Glutamatergic neuron (in vitro differentiated cells): ENCODE measurements at places on chromosomes 13 and 19. TPM values are rescaled to one million over a fixed set of nuclear protein-coding genes. Genes with fewer than 3 reads are reported as not detected.
A peak's percentile ranks its signal among the peaks of the same experiment; 100 is the strongest.

DNA sequence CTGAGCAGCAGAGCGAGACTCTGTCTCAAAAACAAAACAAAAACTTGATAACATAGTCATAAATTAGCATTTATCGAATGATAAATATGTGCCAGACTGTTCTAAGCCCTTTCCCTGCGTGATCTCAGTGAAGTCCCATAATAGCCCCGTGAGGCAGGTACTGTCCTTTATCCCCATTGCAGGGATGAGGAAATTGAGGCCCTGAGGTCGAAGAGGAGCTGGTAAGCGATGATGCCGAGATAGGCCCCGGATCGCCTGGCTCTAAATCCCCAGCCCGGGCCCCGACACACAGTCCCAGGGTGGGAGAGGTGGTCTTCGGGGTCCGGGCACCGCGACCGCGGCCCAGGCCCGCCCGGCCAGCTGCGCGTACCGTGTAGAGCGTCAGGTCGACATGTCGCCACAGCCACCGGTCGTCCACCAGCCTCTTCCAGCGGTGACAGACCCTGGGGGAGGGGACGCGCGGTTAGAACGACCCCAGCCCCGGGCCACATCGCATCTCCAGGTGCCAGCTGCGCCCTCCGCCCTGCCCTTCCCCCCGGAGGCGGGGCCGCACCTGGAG is 625 bp downstream of the FBXL12 start:
- H3K4me1 ChIP-seq = peaks cover 3% of the 10 kb centered on the region
- peak overlapping the region; percentile 91 for H3K4me3 ChIP-seq
- DNase-seq = no peak
- H3K27me3 ChIP-seq = peaks cover 8% of the 10 kb centered on the region
- H3K36me3 ChIP-seq = peaks cover 10% of the 10 kb centered on the region

GRCh38 chr19:31761281-31761913 is 412.2 kb upstream of the TSHZ3 start:
- DNase-seq = no peak
- H3K27ac ChIP-seq = no peak overlapping the region
- no peaks in the 10 kb centered on the region for H3K27me3 ChIP-seq
- H3K36me3 ChIP-seq = no peaks in the 10 kb centered on the region

GRCh38 chr13:51240178-51240577 is 18.0 kb downstream of the FAM124A start:
- peaks cover 1% of the 10 kb centered on the region for H3K27me3 ChIP-seq
- DNase-seq = no peak
- H3K4me1 ChIP-seq = peaks cover 7% of the 10 kb centered on the region
- no peak overlapping the region for H3K4me3 ChIP-seq
- H3K27ac ChIP-seq = no peak overlapping the region
- H3K36me3 ChIP-seq = no peaks in the 10 kb centered on the region

SHISA2 gene
- 34.1 TPM for total RNA-seq

ZNF415 gene
- 12.7 TPM for total RNA-seq

- no peak for DNase-seq
- no peaks in the 10 kb centered on the region for H3K36me3 ChIP-seq
- no peaks in the 10 kb centered on the region for H3K4me1 ChIP-seq
- H3K27me3 ChIP-seq = no peaks in the 10 kb centered on the region
- H3K27ac ChIP-seq = no peak overlapping the region
Measured at GRCh38 chr13:87093399-87093798, 577.8 kb upstream of the SLITRK5 start.

- H3K27me3 ChIP-seq = peaks cover 7% of the 10 kb centered on the region
- DNase-seq = no peak
- H3K4me1 ChIP-seq = peaks cover 37% of the 10 kb centered on the region
- no peak overlapping the region for H3K4me3 ChIP-seq
- H3K36me3 ChIP-seq = no peaks in the 10 kb centered on the region
- H3K27ac ChIP-seq = peak overlapping the region; percentile 49
Measured at GRCh38 chr13:46577696-46578589, 25.0 kb downstream of the LRCH1 start.

DNA sequence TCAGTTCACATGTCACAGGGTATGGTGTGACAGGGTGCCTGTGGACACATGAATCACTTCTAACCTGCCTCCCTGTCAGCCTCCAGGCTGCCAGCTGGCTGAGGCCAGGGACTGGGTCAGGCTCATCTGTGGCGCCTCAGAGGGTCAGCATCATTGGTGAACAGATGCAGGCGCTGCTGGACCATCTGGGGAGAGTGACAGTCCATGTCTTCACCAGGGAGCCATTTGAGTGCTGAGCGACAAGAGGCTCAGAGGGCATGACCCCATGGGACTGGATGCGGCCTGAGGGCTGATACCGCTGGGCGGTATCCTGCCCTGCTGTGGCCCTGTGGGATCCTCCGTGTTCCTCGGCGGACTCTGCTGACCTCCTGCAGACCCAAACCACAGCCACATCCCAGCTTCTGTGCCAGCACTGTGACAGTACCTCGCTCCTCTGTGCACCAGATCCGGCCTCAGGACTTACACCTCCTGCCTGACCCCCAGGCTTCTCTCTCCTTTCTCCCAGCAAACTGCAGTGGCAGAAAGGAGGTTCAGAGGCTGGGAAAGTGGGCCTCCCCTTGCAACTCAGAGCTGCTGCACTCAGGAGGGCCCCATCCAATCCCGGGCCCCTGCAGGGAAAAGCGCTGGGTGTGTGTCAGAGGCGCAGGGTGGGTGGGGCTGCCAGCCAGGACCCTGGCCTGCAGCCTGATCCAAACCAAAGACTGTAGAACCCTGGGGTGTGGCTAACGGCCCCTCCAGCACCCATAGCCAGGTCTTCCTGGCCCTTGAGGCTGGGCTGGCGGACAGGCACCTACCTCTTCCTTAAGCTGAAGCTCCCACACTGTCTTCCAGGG is 10.2 kb downstream of the ACTMAP start:
- H3K36me3 ChIP-seq = no peaks in the 10 kb centered on the region
- peak overlapping the region; percentile 92 for H3K27ac ChIP-seq
- H3K27me3 ChIP-seq = peaks cover 19% of the 10 kb centered on the region
- peak overlapping the region; percentile 78 for H3K4me3 ChIP-seq
- H3K4me1 ChIP-seq = peaks cover 27% of the 10 kb centered on the region

ATP8B3 gene
- total RNA-seq = 2.5 TPM

GRCh38 chr13:108549934-108550333 is 79.5 kb upstream of the MYO16 start:
- H3K4me1 ChIP-seq = peaks cover 24% of the 10 kb centered on the region
- DNase-seq = peak; percentile 76
- peaks cover 17% of the 10 kb centered on the region for H3K36me3 ChIP-seq
- H3K27me3 ChIP-seq = peaks cover 8% of the 10 kb centered on the region
- H3K27ac ChIP-seq = peak overlapping the region; percentile 95

DNA sequence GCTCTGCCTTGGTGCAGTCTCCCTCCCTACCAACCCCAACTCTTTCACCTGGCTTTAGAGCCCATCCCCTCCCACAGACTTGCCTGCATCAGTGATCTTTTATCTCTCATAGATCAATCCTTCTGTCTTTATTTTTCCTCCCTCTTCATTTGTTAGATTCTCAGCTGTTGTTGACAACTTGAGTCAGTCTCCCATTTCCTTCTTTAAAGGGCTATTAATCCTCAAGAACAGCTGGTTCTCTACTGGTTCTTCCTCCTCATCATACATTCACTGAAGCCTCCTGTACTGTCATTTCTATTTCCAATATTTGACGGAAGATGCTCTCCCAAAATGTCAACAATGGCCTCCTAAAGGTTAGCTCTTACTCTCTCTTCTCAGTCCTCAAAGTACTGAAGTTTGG is 408.2 kb downstream of the TBC1D4 start:
- H3K27ac ChIP-seq = no peak overlapping the region
- DNase-seq = no peak
- H3K4me3 ChIP-seq = no peak overlapping the region
- H3K36me3 ChIP-seq = no peaks in the 10 kb centered on the region
- H3K4me1 ChIP-seq = peaks cover 13% of the 10 kb centered on the region

ZNF626 gene
- 24.2 TPM for total RNA-seq

NR1H2 gene
- total RNA-seq = 28.3 TPM

DNA sequence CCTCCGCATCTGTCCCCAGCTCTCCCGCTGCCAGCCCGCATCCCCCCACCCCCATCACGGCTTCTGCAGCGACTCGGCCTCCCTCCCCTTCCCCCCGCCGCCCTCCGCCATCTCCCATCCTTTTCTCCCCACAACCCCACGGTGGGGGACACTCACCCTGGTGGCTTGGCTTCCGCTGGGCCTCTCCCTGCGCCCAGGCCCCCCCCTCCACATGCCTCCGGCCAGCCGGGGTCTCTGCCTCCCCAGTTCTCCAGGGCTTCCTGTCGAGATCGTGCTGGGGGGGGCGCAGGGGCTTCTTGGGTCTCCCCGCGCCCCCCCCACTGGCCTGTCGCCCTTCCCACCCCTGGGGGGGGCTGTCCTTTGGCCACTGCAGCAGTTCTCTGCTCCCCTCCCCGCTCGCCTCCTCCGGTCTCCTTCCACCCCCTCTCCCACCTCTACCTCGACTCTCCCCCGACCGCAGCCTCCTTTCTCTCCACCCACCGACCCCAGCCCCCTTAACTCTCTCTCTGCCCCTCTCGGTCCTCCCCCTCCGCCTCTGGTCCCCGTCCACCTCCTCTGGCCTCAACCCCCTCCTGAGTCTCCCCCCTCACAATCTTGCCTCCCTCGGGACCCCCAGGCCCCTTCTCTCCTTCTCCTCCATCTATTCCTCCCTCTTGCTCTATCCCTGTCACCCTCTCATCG is 17.1 kb downstream of the LRRC4B start:
- peaks cover 5% of the 10 kb centered on the region for H3K36me3 ChIP-seq
- H3K27me3 ChIP-seq = peaks cover 20% of the 10 kb centered on the region
- peak; percentile 48 for DNase-seq
- peaks cover 21% of the 10 kb centered on the region for H3K4me1 ChIP-seq
- H3K27ac ChIP-seq = peak overlapping the region; percentile 73

CGB2 gene
- not detected for total RNA-seq

HSH2D gene
- not detected for total RNA-seq

RAB11B gene
- 137 TPM for total RNA-seq

MYO16 gene
- total RNA-seq = 22.0 TPM

GRCh38 chr19:15074371-15074770 is 7.6 kb upstream of the OR1I1 start:
- no peak overlapping the region for H3K4me3 ChIP-seq
- no peaks in the 10 kb centered on the region for H3K36me3 ChIP-seq
- H3K4me1 ChIP-seq = no peaks in the 10 kb centered on the region

DNA sequence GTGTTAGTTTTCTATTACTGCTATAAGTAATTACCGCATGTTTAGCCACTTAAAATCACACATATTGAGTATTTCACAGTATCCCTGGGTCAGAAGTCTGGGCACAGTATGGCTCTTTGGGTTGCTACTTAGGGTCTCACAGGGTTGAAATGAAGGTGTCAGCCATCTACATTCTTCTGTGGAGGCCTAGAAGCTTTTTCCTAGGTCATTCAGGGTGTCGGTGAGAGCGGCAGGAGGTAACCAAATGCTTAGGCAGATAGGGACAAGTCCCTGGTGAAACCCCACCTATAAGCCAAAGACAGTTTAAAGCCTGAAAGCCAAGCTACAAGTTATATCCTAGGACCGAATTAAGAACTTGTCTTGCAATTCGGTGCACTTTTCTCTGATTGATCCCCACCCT is 856.7 kb downstream of the PCDH17 start:
- no peaks in the 10 kb centered on the region for H3K36me3 ChIP-seq
- no peaks in the 10 kb centered on the region for H3K27me3 ChIP-seq
- peaks cover under 1% of the 10 kb centered on the region for H3K4me1 ChIP-seq
- no peak overlapping the region for H3K4me3 ChIP-seq
- no peak overlapping the region for H3K27ac ChIP-seq

DNA sequence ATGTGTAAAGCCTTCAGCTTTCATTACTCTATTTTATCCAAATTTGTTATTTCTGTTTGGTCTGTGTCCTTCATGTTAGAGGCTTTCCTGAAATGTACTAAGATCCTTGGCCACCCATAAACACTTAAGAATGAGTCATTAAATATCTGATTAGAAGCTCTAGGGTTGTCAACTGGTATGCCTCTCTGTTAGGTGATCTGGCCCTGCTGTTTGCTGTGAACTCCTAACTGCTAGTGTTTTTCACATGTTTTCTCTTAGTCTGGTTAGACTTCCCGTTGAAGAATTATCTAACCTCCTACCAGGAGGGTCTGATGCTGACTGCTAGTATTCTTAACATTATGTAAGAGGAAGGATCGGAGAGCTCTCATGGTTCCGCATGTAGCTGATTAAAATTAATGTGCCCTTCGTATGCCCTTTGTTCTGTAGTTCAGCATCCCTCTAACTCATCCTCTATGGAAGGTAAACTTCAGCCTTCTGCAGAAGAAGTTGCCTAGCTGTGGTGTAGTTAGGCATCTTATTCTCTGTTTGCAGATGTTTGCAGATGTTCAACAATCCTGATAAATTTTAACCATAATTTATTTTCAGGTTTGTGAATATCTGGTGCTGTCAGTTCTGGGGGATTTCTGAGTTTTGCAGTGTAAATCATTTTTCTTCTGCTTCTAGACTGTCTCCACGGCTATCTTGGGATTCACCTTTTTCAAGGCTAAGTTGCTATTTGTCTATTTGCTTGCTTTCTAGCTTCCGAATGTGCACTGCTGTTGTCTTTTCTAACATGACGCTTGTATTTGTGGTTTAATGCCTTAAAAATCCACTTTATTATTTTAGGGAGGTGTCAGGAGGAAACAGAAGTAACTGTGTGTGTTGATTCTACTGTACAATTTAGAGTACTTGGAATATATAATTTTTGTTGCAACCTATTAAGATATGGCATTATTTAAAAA is 207.2 kb upstream of the SPRY2 start:
- no peaks in the 10 kb centered on the region for H3K27me3 ChIP-seq
- peaks cover 41% of the 10 kb centered on the region for H3K4me1 ChIP-seq
- H3K27ac ChIP-seq = no peak overlapping the region
- H3K4me3 ChIP-seq = no peak overlapping the region

DNA sequence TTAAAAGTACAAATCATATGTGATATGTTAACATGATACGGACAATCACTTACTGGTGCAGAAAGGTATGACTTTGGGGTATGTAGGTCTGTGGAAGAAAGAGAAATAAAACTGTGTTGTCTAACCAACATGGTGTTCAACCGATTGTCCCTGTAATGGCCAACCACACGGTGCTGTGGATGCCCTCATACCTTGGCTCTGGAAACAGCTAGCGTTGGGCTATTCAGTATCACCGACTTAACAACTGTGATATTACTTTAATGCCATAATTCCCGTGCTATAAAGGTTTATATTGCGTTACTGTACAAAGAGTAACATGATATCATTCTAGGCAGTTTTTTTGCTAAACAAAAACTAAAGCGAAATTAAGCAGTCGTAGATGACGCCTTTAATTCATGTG is 448.3 kb downstream of the EFNB2 start:
- peaks cover 6% of the 10 kb centered on the region for H3K4me1 ChIP-seq
- no peaks in the 10 kb centered on the region for H3K27me3 ChIP-seq
- DNase-seq = no peak
- H3K4me3 ChIP-seq = no peak overlapping the region
- H3K27ac ChIP-seq = no peak overlapping the region
